ENCODE measurements at places on chromosomes 5 and 9.
A peak's percentile ranks its signal among the peaks of the same experiment; 100 is the strongest.

GRCh38 chr5:141761-142160, 49.5 kb upstream of the LRRC14B start:
- DNase-seq = no peak

DNA sequence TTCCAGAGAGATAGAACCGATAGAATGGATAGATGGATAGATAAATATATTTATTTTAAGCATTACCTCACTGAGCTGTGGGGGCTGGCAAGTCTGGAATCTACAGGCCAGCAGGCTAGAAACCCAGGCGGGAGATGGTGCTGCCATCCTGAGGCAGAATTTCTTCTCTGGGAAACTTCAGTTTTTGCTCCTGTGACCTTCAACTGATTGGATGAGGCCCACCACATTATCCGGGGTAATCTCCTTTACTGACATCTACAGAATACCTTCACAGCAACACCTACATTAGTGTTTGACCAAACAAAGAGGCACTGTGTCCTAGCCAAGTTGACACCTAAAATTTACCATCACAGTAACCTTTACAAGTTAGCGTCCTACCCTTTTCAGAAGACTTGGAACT, 29.2 kb upstream of the TENT4A start:
- no peak for DNase-seq

- DNase-seq = peak; percentile 57
Observed at GRCh38 chr9:34179213-34180136, 632 bp downstream of the UBAP1 start.

DNA sequence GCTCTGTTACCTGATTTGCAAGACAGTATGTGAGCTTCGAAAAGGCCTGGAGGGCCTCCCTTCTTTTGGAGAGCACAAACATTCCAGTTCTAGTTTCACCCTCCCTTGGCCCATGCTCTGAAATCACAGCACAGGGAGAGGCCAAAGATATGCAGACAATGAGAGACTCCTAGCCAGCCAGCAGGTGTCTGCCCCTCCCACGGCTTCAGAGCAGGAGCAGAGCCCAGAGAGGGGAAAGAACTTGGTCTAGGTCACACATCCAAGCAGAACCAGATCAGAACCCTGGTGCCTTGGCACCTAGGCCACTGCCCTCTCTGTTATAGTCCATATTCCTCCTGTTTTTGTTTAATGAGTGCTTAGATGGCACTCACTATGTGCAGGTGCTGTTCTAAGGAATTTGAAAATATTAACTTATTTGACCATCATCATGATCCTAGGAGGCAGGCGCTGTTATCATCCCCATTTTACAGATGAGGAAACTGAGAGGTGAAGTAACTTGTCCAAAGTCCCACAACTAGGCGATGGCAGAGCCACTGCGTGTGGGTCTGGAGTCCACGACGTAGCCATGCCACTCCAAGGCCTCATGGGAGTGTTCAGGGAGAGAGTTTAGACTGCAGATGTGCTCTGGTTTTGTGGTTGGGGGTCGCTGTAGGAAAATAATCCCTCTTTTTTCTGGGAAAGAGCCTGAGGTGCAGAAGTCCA, 27.2 kb downstream of the TMOD1 start:
- no peak for DNase-seq

- DNase-seq = no peak
Observed at GRCh38 chr9:107984956-107985355, 495.4 kb upstream of the KLF4 start.

DNA sequence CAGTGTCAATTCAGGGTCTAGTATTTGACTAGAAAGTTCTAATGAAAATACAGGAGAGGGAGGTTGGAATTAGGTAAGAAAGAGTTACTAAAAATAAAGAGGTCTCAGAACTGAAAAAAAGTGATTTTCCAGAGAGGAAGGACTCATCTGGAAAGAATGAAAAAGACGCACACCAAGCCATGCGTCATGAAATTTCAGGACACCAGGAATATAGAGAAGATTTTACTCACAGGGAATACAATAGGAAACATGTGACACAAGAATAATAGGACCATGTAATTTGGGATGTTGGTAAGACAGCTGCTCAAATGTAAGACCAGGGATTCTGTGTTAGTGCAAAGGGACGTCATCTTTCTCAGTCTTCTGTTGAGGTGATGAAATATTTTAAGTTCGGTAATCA, 224.7 kb downstream of the GDNF start:
- peak; percentile 91 for DNase-seq

DNA sequence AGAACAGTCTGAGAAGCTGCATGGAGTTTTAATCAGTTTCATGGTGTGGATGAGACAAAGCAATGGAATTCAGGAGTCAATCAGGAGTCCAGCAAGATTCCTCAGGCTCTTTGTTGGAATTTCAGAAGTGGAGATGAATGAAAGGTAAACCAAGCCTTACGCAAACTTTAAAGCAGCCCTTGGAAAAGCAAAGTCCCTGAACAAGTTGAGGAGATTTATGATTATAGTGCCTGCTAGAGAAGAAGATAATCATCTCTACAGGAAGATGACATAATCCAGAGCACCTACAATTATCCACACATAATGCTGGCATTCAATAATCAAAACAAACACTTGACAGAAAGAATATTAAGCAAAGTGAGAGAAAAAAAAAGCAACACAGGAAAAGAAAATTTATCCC, 1380.1 kb upstream of the NUDT12 start:
- no peak for DNase-seq

- peak; percentile 63 for DNase-seq
Observed at GRCh38 chr9:16341177-16341576, 529.3 kb downstream of the BNC2 start.

- DNase-seq = no peak
Observed at GRCh38 chr9:134177624-134178393, 13.4 kb upstream of the RNU6ATAC start.

DNA sequence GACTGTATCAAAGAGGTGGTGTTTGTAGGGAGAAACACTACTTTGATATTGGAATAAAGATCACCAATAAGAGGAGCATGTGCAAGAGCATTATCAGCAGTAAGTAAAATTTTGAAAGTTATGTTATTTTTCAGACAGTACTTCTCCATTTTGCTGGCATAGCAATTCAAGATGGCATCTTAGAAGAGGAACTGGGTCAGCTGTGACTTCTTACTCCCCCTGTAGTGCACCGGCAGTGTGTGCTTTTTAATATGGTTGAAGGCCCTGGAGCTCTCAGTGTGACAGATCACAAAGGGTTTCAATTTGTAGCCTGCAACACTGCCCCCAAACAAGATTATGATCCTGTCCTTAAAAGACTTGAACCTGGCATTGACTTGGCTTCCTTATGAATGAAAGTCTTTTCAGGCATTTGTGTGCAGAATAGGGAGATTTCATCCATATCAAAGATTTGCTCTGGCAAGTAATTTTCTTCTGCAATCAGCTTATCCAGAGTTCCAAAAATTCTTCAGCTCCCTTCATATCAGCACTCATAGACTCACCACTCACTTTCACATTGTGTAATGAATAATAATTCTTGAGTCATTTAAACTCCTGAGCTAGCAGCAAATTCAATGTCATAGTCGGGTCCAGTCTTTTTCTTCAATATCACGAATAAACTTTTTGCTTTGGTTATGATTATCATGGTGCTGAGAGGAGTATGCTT, 105.7 kb upstream of the MAMDC2 start:
- no peak for DNase-seq

GRCh38 chr9:17839776-17840175, 260.9 kb downstream of the SH3GL2 start:
- no peak for DNase-seq

DNA sequence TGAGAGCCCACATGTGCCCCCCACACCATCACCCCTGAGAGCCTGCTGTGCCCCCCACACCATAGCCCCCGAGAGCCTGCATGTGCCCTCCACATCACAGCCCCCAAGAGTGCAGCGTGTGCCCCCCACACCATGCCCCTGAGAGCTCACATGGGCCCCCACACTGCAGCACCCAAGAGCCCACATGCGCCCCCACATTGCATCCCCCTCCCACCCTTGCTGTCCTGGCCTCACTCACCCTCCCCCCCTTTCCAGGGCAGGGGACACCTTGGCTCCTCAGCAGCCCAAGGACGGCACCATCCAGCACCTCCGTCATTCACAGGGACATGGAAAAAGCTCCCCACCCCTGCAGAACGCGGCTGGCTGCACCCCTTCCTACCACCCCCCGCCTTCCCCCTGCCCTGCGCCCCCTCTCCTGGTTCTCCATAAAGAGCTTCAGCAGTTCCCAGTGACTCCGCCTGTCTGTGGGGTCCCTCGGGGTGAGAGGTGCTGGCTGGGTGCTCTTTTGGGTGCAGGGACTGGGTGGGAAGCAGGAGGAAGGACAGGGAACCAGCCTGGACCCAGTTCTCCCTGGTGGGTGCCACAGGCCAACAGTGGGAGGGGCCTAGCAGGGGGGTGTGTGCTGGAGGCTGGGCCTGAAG, 5.0 kb downstream of the LCN1 start:
- no peak for DNase-seq

- no peak for DNase-seq
Observed at GRCh38 chr5:113119246-113119924, 142.8 kb downstream of the DCP2 start.

GRCh38 chr5:41214182-41214581, 850 bp upstream of the C6 start:
- DNase-seq = no peak

DNA sequence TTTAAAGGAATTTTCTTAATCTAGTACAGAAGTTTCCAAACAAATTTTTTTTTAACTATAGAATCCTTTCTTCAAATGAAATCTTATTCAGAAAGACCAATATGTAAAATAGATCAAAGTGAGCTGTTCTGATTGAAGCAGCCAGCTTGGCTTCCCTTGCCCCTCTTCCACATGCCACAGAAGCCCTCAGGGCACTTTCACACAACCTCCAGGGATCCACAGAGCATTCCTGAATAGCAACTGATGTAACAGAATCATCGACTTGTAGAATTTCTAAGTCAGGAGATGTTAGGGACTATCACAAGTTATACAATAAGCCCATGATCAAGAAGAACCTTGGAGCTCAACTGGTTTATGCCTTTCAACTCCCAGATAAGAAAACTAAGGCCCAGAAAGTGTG, 427.8 kb upstream of the C9orf72 start:
- DNase-seq = no peak
